ENCODE measurements at places on chromosomes 2 and 18.

GRCh38 chr18:55088000-55088401 is 128.7 kb upstream of the CCDC68 start:
- no peak for DNase-seq

DNA sequence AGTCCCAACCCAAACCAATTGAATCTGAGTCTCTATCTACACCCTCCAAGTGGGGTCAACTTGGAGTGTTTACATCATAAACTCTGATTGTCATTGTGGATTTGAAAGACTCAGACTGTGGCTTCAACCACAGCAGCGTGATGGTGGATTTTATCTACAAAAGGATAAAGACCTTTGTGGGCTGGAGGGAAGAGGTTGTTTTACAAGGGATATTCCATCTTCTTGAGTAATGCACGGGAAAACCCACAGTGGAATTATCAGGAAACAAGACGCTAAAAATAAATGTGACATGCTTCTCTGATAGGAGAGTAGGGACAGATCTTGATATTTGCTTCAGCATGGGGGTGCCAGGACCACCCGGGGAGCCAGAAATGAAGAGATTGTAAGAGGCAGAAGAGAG is 93.5 kb downstream of the LPIN1 start:
- no peak for DNase-seq

DNA sequence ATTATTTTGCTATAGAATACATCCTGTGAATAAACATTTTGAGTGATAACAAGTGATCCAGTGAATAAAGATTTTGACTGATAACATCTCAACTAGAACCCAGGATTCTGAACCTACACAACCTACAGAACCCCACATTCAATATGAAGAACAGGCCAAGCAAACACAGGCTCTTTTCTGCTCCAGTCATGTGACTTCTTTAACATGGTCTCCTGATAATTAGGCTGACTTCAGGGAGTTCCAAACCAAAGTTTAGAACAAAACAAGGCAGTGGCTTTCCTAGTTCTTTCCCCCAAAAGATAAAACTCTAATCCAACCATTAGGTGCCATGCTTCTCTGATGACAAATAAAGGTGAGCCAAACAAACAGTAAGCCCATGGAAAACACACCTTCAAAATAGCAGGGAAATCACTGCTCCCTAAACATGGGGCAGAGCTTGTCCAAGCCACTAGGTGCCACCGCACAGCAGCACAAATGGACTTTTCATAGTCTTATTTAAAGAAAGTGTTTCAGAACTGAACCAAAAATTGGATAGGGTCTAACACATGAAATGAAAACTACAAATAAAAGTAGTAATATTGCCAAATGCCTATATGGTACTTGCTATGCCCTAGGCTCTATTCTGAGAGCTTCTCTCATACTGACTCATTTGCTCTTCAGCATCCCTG is 95.3 kb downstream of the EVA1A start:
- DNase-seq: peak; percentile 9

DNA sequence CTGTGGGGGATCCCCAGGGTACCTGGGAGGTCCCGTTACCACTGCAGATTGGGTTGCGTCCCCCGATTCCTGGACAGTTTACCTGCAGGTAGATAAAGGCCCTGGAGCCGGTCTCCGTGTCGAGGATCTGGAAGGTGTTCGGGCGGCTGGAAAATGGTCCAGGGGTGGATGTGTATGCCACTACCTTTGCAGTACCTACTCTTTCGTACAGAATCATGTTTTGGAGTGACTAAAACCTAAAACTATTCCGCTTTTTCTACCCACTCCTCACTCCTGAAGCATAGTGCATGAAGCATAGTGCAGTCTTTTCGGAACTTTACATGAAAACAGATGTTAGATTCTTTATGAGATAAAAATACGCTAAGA is 418 bp downstream of the WDR75 start:
- no peak for DNase-seq

DNA sequence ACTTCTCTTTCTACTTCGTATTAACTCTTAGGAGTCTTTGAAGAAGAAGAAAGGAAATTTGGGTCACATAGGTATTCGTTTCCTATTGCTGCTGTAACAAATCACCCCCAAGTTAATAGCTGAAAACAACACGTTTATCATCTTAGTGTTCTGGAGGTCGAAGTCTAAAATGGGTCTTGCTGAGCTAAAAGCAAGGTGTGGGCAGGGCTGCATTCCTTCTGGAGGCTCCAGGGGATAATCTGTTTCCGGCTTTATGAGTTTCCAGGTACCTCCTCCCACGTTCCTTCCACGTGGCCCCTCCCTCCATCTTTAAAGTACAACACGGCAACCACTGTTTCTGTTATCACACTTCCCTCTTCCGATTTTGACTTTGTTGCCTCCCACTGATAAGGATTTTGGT is 233.5 kb upstream of the RBBP8 start:
- no peak for DNase-seq

GRCh38 chr18:50033004-50033403 is 161.9 kb downstream of the MYO5B start:
- DNase-seq: no peak

DNA sequence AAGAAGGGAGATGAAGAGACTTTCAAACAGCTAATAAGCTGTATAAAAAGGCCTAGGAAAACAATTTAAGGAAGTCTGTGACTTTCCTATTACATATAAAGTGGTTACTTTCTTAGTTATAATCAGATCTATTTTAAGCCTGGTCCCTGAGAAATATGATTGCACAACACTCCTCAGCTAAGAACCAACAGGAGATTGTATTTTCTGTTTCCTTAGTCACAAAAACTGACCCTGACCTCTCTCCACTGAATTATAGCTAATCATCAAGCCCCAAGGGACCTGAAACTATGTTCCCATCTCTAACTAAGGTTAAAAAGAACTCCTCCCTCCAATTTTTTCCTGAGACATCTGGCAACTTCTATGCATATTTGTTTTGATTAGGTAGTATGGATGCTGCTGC is 106.9 kb downstream of the ROCK1 start:
- no peak for DNase-seq

GRCh38 chr18:76875390-76876325 is 53.3 kb downstream of the ZNF236 start:
- DNase-seq: no peak

DNA sequence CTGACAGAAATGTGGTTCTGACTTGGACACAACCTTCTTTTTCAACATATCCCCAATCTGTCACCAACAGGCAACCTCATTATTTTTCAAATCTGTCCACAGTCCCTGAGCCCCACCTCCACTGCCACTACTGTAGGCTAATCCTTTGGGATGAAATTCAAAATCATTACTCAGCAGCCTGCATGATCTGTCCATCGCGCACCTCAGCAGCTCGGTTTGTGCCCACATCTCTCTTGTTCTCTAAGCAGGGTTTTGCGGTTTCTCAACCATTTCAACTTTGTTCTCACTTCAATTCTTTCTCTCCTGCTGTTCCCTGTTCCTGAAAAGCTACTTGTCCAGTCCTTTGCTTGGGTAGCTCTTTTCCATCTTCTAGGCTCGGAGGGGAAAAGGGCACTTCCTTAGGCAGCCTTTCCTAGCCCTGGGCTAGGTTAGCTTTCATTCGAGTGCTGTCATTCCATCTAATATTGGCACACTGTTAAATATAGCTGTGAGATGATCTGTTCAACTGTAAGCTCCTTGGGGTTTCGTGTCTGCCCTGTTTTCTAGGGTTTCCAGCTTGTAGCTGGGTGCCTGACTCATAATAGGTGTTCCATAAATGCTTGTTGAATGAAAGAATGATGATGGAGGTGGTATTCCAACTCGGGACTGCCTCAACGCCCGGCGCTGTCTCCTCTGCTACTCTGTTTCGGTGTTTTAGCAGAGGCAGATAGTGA is 653 bp upstream of the ANKAR start:
- no peak for DNase-seq

DNA sequence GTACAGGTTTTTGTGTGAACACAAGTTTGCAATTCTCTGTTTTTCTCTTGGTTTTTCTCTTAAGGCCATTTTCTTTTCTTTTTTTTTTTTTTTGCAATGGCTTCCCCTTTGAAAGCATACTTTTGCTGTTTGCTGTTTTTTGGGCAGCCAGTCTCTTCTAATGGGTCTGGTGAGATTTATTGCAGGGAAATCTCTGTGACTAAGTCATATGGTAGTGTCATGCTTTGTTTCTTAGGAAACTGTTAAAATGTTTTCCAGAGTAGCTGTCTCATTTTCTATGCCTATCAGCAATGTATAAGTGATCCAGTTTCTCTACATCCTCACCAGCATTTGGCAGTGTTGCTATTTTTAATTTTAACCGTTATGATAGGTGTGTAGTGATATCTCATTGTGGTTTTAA is 27.9 kb upstream of the CDCA7 start:
- DNase-seq: no peak

DNA sequence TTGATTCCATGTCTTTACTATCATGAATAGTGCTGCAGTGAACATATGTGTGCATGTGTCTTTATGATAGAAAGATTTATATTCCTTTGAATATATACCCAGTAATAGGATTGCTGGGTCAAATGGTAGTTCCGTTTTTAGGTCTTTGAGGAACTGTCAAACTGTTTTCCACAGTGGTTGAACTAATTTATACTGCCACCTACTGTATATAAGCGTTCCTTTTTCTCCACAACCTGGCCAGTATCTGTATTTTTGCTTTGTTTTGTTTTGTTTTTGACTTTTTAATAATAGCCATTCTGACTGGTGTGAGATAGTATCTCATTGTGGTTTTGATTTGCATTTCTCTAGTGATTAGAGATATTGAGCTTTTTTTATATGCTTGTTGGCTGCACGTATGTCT is 641.6 kb downstream of the SUCLG1 start:
- DNase-seq: no peak

DNA sequence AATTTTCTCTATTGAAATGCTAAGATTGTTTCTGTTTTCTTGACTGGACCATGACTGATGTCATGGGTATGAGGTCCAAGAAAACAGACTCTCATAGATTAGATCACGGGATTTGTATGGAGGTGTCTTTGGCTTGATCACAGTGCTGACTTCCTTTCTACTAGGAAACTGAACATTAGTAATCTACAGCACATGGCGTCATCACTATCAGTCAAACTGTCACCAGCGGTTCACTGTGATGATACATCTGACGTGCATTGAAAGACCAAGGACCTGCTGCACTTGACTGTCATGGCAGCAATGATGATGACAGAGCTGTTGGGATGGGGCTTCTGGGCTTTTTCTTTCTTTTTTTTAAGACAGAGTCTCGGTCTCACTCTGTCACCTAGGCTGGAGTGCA is 28.2 kb upstream of the IMPA2 start:
- no peak for DNase-seq

DNA sequence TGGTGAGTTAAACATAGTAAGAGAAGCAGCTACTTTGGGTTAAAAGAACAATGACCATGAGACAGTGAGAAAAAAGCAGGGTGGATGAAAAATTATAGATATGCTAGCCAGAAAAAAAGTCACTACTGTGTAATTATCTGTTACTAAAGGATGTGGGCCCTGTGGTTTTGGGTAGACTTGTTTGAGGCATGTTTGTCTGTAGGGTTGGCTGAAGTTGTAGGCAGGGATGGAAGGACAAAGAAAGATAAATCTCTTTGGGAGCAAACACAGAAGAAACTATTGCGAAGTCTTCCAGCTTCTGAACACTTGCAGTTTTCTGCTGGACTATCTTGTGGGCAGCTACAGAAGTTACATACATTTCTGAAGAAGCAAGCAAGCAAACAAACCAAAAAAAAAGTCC is 28.2 kb downstream of the RND3 start:
- DNase-seq: no peak

DNA sequence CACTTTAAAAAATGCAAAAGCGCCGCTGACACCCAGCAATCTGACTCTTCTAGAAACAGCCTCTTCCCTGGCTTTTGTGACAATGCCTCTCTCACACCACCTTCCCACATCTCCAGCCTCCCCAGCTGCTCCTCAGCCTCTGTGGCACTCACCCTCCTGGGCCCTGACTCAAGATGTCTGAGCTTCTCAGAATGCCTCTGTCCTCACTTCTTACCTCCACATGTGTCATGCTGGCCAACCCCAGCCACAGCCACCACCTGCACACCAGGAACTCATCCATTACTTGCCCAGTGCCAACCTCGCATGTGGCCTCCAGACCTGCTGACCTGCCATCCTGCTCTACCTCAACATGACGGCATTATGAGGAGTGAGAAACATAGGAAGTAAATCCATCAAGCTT is 249.8 kb upstream of the RAB6C start:
- no peak for DNase-seq

DNA sequence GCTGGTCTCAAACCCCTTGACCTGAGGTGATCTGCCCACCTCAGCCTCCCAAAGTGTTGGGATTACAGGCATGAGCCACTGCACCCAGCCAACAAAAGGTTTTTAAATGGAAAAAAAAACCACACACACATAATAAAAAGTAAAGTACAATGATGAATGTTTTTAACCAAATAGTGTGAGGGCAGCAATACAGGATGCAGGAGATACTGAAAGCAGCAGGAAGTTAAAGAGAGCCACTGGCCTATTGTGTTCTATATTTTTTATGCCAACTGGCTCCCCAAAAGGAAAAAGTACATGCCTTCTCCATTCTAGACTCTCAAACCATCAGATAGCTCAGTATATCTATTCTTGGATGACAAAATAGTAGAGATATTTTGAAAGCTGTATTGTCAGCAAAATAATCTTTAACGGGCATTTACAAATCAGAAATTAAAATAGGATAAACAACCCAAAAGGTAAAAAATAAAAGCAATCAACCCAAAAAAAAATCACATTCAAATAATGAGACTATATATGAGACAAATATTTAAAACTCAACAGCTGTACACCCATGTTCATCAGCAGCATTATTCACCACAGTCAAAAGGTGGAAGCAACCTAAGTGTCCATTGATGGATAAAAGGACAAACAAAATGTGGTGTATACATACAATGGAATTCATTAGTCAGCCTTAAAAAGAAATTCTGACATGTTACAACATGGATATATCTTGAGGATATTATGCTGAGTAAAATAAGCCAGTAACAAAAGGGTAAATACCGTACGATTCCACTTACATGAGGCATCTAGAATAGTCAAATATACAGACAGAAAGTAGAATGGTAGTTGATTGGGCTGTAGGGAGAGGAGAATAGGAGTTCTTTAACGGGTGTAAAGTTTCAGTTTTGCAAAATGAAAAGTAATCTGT is 26.2 kb downstream of the GPATCH11 start:
- no peak for DNase-seq

GRCh38 chr18:3014503-3015203 is 1.7 kb upstream of the LPIN2 start:
- DNase-seq: no peak

DNA sequence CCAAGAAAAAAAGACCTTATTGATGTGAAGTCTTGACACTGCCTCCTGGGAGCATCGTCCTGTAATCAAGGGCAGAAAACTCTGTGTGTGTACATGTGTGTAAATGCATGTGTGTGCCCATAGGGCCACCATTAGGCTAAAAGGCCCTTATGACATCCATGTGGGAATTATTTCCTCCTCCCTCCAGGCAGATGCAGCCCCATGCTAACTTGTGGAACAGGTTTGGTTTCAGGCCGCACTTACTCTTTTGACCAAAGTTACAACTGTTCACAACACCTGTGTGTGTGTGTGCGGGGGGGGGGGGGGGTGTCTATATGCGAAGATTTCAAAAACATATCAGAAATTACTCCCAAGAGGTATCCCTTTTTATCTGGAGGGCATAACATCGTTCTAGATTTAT is 87.4 kb upstream of the SLC14A2 start:
- DNase-seq: no peak

All from NCI-H1092 (cell line).